ENCODE measurements at places on chromosomes 16 and 17.
A peak's percentile ranks its signal among the peaks of the same experiment; 100 is the strongest.

- peak; percentile 62 for DNase-seq
Measured at GRCh38 chr16:19583665-19584300, 28.3 kb downstream of the VPS35L start.

- DNase-seq: no peak
Measured at GRCh38 chr17:79826204-79826680, 13.0 kb downstream of the CBX4 start.

GRCh38 chr17:31068291-31068690, 26.5 kb upstream of the NF1 start:
- DNase-seq: peak; percentile 23

DNA sequence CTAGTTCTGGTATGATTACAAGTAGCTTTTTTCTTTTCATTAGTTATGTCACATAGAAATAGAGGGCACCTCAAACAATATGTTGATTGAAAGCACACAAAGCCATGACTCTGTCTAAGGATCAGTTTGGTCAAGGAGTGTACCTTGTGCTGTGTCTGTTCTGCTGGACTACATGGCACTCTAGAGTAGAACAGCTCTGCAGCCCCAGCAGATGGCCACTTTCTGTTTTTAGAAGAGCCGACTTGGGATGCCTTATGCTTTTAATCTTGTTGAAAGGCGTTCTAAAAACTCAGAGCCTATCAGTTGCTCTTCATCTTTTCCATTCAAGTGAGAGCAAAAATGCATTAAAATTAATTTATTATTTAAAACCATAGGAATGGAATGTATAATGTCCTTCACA, 49.3 kb upstream of the CA10 start:
- no peak for DNase-seq

GRCh38 chr16:29680180-29680598, 1.2 kb downstream of the QPRT start:
- peak; percentile 66 for DNase-seq

DNA sequence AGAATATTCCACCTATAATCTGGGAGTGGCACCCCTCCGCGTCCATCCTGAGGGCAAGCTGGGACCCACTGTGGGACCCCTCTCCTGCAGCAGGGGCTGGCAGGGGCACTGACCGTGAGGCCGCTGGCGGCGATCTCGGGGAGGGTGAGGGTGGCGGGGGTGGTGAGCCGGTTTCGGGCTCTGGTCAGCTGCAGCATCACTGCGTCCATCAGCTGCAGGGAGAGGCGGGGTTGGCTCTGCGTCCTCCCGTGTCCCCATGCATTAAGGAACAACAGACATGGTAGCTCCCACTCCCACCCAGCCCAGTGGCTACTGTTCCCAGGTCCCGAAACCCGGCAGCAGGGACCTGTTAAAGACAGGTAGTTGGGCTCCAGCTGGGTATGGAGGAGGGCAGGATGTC, 3.3 kb downstream of the SMIM22 start:
- DNase-seq: no peak

GRCh38 chr17:40260528-40260927, 27.2 kb upstream of the CDC6 start:
- DNase-seq: no peak

DNA sequence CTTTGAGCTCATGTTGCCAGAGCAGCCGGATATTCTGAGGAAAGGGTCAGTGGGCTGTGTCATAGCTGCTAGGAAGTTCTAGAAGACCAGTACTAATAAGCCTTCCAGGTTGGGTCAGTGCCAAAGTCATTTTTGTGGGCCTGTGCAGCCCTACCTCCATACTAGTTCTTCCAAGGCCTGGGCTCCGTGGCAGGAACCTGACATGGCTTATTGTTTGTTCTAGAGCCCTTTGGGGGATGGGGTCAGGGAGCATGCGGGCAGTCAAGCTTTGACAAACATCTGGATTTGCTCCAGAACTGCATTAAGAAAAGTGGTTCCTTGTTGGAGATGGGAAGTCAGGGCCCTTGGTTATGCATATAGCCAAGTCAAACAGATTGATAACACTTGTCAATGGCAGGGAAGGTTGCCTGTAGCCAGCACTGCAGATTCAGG, 7.6 kb downstream of the ALKBH5 start:
- DNase-seq: peak; percentile 29

- no peak for DNase-seq
Measured at GRCh38 chr17:60067871-60068270, 10.8 kb downstream of the HEATR6 start.

DNA sequence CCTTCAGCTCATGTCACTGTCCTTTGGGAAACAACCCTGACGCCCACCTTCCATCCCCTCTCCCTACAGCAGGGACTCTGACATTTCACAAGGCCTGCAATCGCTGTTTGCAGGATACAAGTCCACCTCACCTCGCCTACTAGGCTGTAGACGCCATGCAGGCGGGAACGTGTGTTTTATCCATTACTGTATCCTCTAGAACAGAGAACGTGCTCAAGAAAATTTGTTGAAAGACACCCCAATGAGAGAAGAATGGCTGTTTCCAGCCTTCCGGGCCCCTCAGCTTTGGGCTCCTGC, 1.5 kb upstream of the TTYH2 start:
- no peak for DNase-seq

DNA sequence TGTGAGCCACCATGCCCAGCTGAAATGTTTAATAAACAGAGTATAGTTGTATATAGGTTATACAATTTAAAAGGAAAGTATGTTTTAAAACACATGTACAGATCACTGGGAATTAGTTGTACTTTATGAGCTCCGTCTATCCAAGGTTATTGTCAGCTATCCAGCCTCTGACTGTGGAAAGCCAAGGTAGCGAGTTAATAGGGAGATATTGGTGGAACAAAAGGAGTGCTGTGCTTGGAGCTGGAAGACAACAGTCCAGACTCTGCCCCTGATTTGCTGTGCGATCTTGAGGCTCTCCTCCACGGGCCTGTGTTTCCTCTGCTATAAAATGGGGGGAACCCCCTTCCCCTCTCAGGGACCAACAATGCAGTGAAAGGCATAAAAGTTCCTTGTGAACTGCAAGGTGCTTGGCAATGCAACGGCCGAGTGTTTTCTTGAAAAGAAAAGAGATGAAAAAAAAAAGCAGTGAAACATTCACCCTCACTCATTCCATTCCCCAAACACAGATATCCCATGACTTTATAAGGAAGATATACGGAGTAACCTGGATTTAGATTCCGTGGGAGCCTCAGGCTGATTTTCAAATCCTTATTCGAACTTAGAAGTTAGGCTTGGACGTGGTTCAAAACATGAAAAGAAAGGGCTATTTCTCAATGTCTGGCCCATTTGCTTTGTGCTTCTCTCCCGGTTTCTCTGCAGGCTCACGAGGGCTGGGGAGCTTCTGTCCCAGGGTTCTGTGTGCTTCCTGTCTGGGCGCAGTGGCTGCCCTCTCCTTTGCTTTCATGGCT, 34.1 kb downstream of the CUEDC1 start:
- DNase-seq: no peak

GRCh38 chr17:67642488-67642887, 75.2 kb upstream of the NOL11 start:
- DNase-seq: no peak

GRCh38 chr17:64020056-64020766, at the start of gene ICAM2:
Gene ICAM2, minus strand, starts transcription at chr17:64020633. Its CDS starts 13,942 bp downstream, at chr17:64006691.
- DNase-seq: no peak

- DNase-seq: no peak
Measured at GRCh38 chr16:59432276-59432675, 698.2 kb upstream of the GOT2 start.

DNA sequence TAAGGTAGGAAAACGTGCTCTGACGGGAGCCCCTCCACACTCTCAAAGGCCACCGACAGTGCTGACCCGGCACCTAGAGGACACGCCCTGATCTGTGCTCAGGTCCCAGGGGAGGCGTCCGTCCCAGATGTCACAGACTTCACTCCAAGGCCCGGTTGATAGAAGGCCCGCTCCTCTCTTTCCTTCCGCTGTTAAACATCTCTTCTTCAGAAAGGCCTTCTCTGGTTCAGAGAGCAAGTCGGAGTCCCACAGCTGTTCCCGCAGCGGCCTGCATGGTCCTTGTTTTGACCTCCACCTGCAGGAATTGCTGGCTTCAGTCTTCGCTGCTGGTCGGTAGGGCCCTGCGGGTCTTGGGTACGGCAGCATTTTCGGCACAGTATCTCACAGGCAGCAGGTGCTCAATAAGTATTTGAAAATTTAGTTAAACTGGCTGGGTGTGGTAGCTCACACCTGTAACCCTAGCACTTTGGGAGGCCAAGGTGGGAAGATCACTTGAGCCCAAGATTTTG, 88.5 kb downstream of the MRC2 start:
- DNase-seq: no peak

GRCh38 chr17:77667478-77667877, 291.0 kb upstream of the TNRC6C start:
- DNase-seq: no peak

- peak; percentile 16 for DNase-seq
Measured at GRCh38 chr17:51391982-51392654, 131.8 kb downstream of the UTP18 start.

DNA sequence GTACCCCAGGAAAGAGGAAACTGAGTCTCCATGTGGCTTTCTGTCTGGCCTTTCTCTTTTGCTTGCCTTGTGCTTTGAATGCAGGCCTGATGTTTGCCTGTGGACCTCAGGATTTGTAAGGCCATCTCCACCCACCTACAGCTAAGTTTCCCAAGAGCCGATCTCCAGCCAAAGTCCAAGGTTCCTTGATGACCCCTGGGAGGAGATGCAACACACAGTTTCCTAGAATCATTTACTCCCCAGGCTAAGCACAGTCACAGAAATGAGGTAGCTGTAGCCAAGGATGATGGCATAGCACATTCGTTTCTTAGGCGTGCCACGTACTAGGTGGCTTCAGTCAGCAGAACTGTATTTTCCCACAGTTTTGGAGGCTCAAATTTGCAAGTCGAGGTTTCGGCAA, 595.4 kb downstream of the MAF start:
- DNase-seq: no peak

DNA sequence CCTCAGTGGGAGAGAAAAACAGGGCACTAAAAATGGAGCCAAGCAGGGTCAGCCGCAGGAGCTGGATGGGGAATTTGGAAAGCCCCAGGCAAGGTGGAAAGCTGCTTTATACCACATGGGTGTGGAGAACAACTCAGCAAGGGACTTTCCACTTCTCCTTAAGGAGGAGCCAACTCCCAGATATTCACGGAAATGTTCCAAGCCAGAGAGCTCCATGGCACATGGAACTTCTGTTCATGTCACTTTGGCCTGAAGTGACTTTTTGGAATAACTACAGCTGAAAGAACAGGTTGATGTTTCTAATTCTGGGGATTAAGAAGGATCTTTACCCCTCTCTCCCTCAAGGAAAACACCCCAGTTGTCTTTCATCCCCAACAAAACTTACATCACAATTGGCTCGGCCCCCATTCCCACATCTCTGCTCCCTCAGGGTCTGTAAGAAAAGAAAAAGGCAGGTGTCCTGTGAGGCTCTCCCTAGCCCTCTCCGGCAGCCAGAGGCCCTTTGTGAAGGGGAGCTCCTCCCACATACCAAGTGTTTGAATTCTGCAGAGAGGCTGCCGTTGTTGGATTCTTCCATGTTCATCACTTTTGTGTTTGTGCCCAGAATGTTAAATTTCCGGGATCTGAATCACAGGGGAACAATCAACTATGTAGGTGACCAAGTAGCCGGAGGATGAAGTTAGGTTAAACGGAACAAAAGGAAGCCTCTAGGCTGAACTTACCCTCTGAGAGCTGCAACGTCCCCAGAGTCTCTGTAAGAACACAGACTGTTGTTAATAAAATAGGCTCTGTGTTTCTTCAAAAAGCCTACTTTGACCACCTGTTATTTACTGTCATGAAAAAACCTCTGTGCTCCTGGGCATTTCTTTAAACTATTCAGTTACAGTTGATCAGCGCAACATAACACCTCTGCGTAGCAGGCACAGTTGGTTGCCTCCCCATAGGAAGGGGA, 41.0 kb downstream of the STAT5A start:
- no peak for DNase-seq

- DNase-seq: no peak
Measured at GRCh38 chr16:57297856-57298255, 13.4 kb upstream of the PLLP start.

DNA sequence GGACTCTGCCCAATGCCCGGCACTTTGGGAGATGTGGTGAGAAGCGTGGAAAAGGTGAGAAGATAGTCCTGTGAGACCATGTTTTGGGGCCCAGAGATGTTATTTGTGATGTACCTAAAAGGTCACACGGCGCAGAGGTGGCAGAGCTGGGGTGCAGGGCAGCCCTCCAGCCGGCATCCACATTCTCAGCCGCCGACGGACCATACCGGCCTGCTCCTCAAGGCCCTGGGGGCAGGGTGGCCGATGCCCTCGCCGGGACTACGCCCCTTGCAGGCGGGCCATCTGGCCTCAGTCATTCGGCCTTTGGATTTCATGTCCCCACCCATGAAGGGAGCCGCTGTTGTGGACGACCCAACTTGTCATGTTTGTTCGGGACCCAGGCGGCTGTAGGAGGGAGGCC, 131.4 kb upstream of the GSE1 start:
- DNase-seq: no peak

- peak; percentile 65 for DNase-seq
Measured at GRCh38 chr16:1828645-1829410, 1.8 kb downstream of the FAHD1 start.

- DNase-seq: peak; percentile 28
Measured at GRCh38 chr17:49994085-49995054, 654 bp downstream of the DLX3 start.

GRCh38 chr17:72682605-72683004, 409.9 kb downstream of the SLC39A11 start:
- DNase-seq: no peak

- DNase-seq: no peak
Measured at GRCh38 chr16:50996166-50996829, 154.8 kb downstream of the SALL1 start.

- peak; percentile 43 for DNase-seq
Measured at GRCh38 chr16:70529051-70529777, 5.6 kb downstream of the SF3B3 start.

- DNase-seq: no peak
Measured at GRCh38 chr17:36940313-36941264, 3.3 kb downstream of the LHX1 start.

GRCh38 chr17:59520251-59520650, 45.2 kb upstream of the DHX40 start:
- no peak for DNase-seq
